ENCODE measurements at places on chromosomes 16 and 17.

DNA sequence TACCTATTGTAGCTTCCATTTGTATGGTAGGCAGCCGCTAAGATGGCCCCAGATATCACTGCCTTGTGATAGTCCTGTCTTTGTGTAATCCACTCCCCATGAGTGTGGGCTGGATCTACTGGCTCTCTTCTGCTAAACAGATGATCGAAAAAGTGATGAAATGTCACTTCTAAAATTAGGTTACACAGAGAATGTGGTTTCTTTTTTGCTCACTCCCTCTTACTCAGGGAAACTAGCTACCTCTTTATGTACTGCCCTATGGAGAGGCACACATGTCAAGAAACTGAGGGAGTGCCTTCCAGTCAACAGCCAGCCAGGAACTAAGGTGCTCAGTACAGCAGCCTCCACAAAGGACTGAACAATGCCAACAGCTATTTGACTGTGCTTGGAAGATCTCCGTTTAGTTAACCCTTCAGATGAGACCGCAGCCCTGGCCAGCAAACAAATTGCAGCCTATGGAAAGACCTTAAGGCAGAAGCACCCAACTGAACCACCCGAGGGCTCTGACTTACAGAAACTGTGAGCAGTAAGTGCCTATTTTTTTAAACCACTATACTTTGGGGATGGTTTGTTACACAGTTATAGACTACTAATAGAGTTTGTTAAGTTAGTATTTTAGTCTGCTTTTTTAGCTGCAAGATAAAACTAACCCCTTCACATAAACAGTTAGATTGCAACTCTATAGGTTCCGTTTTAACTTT, 113.2 kb upstream of the MAF start:
- DNase-seq: no peak

DNA sequence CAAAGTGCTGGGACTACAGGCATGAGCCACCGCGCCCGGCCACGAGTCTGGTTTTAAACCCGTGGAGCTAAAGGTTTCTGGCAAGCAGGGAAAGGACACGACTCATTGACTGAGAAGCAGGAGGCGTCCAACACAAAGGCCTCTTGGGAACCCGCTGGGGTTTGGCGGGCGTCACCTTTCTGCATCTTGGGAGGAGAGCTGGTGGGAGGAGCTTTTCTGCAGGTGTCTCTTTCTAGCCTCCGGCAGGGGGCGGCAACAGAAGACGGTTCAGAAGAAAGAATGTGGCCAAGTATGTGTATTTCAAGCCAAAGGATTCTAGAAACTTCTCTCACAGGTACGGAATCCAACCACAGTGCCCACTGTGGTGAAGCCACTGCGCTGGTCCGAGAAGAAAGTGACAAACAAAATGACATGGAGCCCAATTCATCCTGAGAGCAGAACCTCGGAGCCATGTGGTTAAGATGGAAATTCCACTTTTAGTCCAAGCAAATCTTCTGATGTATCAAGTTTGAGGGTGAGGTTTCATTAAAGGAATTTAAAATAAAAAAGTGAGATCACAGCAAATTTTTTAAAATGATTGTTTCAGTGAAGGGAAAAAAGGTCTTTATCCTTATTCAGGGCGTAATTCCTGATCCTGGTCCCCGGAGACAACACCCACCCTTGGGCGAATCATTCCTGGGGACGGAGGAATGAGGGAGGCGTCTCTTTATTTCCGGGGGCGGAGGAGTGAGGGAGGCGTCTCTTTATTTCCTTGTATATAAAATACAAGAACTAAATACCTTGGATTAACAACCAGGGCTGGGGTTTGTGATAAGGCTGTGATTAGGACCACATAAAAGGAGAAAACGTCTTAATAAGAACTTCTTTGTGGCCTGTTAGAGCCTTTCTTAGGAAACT, 97.6 kb downstream of the MRM3 start:
- DNase-seq: peak; percentile 60

DNA sequence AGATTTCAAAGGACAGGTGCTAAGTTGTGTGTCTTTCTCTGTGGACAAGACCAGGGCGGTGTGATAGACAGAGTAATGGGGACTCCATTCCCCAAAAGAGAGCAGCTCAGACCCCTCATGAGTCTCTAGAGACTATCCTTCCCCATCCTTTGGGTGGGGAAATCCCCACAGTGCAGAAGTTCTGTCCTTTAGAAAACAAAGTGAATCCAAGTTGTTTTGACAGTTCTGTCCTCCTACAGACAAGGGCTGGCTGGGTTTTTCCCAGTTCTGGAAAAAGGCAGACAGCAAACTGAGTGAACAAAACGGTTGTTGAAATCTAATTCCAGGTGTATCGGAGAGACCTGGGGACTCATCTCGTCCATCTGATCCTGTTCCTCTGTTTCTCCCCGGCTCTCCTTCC, 11.0 kb upstream of the HAS3 start:
- DNase-seq: no peak

DNA sequence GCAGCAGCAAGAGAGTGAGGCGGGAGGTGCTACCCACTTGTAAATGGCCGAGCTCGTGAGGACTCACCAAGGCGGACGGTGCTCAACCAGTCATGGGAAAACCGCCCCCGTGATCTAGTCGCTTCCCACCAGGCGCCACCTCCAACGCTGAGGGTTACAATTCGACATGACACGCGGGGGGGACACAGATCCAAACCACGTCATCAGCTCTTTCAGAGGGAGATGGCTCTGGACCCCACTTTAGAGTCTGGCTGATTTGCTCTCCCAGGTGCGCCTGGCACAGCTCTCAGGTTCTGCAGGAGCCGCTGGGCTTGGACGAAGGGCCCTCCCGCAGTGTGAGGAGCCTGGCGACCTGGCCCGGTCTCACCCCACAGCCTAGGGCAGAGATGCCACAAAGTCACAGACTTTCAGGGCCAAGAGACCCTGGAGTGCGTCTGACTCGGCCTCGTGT, 21.1 kb upstream of the DOC2B start:
- no peak for DNase-seq

- no peak for DNase-seq
These were observed 3.6 kb downstream of the CBX8 start for GRCh38 chr17:79792984-79793923.

DNA sequence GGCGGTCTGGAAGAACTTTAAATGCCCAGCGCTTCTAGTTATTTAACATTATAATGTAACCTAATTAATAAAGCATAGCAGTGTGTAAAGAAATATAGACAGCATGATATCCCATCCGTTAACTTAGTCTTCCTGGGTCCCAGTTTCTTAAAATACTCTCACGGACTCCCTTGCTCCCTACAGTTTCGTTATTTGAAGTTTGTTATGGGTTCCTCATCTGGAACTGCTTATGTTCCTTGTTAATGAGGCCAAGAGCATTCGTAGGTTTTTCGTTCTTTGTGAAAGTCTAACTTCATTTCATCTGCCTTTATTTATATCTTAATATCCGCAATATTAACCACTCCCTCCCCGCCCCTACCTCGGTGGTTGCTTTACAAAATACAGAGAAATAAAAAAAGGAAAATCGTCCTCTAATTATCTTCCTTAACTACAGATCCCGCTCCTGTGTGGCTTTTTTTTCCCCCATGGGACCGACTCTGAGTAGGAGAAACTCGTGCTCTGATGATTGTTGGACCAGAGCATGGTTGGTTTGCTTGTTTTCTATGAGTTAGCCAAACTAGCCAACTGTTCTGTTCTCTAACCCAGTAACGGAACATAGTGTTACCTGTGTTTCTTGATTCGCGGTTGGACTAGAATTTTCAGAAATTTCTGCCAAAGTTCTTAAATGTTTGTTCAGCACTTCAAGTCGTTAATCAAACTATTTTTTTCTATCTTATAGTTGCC, 863 bp downstream of the ADPRM start:
- DNase-seq: no peak

GRCh38 chr17:28537219-28537610, 15.2 kb downstream of the UNC119 start:
- no peak for DNase-seq

DNA sequence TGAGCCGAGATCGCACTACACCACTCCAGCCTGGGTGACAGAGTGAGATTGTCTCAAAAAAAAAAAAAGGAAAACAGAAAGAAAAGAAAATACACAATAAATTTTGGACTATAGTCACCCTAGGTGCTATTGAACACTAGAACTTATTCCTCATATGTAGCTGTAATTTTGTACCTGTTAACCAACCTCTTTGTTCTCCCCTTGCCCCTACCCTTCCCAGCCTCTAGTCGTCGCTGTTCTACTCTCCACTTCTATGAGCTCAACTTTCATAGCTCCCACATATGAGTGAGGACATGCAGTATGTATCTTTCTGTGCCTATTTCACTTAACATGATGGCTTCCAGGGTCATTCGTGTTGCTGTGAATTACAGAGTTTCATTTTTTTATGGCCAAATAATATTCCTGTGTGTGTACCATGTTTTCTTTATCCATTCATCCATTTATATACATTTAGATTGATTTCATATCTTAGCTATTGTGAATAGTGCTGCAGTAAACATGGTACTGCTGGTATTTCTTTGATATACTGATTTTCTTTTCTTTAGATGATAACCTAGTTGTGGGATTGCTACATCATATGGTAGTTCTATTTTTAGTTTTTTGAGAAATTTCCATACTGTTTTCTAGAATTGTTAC, 28.3 kb downstream of the VPS35L start:
- no peak for DNase-seq

DNA sequence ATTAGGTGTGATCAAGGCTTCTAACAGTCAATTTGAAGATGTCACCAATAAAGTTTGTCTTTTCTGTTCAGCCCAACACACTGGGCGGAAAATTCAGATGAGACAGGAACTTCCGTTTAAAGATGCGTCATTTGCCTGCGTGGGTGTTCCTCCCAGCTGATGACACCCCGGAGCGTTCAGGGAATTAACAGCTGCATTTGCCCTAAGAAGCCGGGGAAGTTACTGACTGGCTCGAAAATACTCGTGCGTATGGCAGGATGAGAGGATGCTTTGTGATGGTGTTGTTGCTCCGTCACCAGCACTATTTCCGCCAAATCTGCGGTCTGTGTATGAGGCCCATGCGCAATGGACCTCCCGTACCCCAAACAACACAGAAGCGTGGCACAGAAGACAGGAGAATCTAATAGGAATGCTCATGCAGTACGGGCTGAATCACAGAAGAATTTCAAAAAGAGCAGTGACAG, 11.9 kb upstream of the PVALEF start:
- no peak for DNase-seq

- no peak for DNase-seq
These were observed 14.0 kb downstream of the SRCIN1 start for GRCh38 chr17:38591759-38592241.

DNA sequence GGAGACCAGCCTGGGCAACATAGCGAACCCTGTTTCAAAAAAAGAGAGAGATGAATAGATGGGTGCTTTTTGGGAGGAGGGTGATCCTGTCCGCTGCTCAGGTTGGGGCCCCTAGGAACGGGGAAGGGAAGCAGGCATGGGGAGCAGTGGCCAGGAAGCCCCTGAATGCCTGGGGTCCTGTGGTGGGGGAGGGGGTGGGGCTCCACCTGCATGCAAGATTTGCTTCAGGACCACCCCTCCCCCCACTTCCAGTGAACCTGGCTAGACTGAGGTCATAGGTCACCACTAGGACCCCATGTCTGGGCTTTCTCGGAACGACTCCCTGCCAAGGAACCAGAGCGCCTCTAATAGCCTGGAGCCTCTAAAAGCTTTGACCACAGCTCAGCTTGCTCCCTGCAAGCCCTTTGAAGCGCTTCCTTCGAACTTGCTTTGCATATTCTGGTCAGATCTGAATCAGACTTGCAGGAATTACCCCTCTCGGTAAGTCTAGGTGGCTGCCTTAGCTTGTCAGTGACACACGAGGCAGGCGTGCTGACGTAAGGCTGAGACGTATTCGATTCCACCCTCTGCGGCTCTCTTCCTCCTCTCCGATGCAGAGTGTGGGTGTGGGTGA, 3.7 kb downstream of the SOCS3 start:
- DNase-seq: peak; percentile 79

GRCh38 chr17:55845385-55845784, 94.5 kb downstream of the PCTP start:
- DNase-seq: no peak

DNA sequence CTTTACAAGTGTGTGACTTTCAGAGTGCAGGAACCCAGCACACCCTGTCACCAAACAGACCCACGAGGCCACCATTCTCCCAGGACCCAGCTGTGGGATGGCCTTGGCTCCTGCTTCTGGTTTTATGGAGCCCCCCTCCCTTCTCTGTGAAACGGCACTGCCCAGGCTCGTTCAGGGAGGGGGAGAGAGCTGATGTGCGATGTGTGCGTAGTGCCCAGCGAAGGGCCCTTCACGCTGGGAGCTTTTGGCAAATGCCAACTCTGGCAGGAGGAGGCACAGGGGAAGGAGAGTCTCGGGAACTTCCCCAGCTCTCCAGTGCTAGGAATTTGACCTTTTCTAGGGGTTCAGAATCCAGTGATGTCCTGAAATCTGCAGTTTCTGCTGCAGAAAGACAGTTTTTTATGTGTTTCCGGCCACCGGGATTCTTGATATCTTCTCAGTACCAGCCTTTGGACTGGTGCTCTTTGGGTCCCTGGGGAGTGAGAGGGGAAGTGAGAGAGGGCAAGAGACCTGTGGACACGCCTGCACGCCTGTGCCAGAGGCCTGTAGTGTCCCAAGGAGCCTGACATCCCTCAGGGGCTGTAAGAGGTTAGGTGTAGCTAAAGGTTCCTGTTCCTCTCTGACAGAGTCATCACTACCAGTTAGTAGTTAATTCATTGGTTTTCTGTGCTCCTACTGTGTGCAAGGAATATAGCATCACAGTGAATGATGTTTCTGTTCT, 45.1 kb downstream of the CMIP start:
- DNase-seq: no peak

DNA sequence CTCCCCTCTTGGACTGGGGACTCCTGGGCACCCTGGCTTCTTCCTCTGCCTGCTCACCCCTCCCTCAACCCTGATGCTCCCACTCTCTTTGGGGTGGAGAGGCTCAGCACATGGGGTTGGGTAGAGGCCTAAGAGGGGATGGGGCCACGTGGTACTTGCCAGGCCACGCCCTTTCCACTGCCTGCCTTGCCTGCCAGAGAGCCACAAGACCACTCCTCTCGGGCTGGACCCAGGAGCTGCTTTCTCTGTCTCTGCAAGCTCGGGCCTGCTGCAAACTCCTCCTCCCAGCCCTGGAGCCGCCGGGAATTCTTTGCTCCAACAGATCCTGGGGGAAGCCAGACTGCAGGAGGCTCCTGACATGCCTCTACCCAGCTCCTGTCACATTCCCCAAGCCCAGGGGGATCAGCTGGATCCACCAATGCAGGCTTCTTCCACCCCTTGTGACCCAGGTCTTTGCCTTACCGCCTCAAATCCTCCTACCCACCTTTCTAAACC, 11.8 kb downstream of the DLX4 start:
- DNase-seq: no peak

DNA sequence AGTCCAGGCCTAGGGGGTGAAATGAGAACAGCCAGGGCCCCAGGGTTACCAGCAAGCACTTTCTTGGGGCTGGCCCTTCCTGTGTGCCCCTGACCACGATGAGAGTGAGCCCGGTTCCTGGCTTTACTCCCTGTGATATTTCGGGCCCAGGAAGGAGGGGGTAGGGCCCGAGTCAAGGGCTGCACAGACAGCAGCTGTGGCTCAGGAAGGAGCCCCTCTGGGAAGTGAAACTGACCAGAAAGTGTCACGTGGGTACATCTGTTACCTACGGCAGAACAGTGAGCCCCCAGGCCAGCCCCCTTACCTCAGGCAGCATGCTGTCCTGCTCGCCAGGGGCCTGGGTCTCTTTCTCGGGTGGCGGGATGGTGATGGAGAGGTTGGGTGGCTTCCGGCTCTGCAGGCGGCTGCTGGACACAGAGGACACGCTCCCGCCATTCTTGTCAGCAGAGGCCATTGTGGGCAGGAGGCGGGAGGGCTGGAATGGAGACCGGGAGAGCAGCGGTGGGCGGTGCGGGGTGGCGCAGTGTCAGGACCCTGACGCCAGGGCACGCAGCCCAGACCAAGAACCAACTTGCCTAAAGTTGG, 13.8 kb downstream of the AANAT start:
- DNase-seq: no peak

All from T-helper 9 cell (primary cell).